HuH-7 (cell line): ENCODE measurements at places on chromosomes 11 and 22.
A peak's percentile ranks its signal among the peaks of the same experiment; 100 is the strongest.

DNA sequence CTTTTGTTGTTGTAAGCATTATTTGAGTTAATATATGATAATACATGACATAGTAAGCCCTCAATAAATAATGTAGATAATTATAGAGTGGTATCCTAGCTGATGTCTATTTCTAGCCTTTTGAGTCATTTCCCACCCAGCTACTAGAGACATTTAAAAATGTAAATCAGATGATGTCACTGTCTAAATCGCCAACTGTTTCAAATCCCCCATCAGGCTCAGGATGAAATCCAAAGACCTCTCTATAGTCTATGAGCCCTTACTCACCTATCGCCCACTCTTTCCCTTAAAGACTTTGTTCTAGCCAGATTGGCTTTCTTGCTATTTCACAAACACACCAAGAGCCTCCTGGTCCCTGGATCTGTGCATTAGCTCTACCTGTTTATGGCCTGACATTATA lies 135.4 kb upstream of the PLET1 start:
- no peak for DNase-seq

- DNase-seq: no peak
These were observed 3.8 kb downstream of the USP47 start for GRCh38 chr11:11845551-11845950.

DNA sequence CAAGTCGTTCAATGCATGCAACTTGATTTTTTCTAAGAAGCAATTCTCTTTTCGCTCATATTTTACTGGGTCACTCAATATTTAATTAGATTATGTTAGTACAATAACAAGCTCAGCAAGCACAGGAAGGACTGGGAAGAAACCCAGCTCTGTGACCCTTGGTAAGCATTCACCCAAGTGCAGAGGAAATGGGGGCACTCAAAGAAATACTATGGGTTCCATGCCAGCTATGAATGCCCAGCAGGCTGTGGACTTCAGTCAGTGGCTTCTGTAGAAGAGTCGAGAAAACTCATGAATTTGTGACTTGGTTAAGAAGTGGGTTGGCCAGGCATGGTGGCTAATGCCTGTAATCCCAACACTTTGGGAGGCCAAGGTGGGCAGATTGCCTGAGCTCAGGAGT lies 123.6 kb downstream of the GALNT18 start:
- no peak for DNase-seq

DNA sequence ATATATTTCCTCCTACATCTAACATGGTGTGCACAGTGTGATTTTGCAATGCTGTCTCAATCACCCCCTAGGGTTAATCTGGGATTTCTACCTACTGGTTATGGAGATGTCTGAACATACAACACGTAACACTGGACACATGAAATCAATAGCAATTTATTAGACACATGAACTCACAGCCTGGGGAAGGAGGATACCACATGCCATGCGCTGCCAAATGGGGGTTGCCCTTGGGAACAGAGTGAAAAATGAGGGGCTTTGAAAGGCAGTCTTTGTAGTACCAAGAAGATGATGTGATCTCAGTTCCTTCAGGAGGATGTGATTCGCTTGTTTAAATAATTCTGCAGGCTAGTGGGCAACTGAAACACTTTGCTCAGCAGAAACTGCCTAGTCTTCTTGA lies 253.6 kb upstream of the LRRC4C start:
- no peak for DNase-seq

DNA sequence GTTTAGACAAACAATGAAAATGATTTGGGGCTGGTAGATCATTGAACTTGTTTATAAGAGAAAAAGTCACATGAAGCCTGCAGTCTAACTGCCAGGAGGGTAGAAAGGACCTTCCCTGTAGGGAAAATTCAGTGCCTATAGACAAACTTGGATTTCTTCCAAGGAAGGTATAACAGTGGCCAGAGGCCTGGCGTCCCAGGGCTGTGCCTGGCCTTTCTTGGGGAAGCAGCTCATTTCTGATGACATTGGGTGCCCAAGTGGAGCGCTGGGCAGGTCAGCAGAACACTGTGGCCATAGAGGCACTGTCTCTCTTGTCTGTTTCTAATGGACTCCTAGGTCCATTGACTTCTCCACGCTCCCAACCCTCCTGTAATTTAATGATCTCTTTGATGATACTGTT lies 6.6 kb upstream of the FXYD6 start:
- no peak for DNase-seq

DNA sequence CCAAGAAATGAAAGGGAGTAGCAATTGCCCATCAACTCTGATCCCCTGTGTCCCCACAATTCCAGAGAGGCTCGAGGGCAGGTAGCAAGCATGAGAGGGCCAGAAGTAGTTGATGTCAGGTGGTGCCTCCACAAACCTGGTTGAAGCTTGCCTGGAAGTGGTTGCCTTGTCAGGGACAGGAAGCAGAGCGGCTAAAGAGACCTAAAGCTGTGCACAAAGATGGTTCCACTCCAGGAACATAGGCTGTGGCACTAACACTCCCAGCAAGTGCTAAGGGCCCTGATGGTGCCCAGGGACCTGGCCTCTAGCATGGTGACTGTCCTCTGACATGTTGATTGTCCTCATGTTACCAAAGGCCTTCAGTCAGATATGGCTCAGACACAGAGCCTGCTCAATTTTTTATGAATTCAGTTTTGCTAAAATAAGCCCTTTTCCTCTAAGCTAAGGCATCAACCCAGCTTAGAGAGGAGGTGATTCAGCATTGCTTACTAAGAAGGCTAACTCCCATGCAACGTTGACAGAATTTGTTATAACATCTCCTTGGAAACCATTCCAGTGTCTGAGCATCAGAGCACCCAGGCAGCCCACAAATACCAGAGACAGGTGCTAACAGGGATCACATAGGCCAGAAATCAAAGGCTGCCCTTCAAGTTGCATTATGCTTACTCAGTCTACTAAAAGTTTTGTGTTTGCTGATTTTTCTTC lies 196.3 kb upstream of the ARHGAP20 start:
- no peak for DNase-seq

DNA sequence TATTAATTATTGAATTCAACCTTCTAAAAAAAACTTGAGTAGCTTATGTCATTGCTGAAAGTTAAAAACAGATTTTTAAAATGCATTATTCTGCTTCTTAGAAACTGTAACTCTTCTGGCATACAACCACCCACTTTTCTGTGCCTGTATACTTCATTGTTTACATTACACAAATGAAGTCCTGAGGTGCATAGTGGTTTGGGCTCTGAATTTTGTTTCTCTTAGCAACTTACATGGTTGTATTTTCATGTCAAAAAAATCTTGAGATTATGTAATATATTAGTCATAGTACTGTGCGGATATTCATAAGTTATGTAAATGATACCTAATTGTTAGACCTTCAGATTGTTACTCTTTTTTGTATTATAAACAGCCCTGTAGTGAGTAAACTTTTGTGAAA lies 12.2 kb downstream of the SC5D start:
- DNase-seq: no peak

DNA sequence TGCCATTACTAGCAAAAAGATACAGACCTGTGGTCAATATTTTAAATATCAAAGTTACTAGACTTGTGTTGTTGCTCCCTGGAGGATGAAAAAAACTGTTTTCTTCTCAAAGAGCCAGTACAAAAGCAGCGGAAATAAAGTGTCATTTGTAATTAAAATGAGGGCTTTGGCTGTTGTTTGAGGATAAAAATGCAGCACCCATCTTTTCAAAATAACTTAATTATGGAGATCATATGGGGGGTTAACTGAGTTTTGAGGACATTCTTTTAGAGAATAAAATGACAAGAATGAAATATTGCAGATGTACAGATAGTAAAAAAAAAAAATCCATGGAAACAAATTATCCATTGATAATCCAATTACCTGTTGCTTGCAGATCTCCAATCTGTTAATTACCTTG lies 1484.4 kb downstream of the LRRC4C start:
- no peak for DNase-seq

DNA sequence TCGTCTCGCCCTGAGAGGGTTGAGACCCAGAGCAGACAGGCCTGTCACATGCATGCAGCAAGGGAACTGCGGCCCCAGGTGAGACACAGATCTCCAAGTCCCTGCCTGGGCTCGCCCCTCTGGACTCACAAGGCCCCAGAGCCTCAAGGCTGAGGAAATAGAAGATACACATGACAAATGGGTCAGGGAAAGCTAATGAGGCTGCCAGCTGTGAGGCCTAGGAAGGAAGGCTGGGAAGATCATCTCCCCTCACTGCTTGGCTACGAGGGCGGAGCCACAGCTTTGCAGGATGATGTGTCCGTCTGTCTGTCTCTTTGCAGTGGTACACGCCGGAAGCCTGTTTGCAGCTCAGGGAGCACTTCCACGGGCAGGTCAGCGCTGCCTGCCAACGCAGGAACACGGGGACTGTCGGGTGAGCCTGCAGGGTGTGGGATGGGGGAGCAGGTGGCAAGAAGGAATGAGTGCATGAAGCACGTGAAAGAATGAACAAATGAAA lies 4.5 kb downstream of the RAB36 start:
- no peak for DNase-seq

DNA sequence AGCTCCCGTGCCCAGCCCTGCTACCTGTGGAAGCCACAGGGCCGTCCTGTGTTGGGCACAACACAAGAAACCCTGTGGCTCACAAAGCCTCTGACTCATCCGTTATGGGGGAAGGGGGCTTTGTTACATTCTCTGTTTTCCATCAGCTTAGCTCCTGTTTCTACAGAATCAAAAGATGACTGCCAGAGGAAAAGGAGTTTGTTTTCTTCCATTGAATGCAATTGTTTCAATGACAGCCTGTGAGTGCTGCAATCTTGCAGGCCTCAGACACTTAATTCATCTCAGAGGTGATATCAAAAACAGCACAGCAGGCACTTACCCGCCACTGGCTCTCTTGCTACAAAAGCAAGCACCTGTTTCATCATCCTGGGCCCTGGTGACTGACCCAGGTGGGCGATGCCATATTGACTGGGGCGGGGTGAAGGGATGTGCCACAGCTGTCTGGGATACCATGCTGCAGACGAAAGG lies 194.3 kb downstream of the OPCML start:
- no peak for DNase-seq

- DNase-seq: no peak
These were observed 120.8 kb downstream of the NAT10 start for GRCh38 chr11:34226210-34226609.

GRCh38 chr11:102110761-102111010 lies 439 bp downstream of the YAP1 start:
- no peak for DNase-seq

DNA sequence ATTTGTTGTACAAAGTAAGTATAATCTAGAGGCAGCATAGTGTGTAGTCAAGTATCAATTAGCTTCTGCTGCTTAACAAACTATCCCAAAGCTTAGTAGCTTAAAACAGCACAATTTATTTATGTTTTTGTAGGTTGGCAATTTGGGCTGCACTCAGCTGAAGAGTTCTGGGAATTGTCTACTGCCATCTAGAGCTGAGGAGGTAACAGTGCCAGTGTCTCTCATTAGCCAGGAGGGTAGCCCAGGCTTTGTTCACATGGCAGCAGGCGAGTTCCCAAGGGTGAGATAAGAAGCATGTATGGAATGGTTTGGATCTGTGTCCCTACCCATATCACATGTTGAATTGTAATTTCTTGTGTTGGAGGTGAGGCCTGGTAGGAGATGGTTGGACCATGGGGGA lies 45.8 kb upstream of the SLN start:
- no peak for DNase-seq

DNA sequence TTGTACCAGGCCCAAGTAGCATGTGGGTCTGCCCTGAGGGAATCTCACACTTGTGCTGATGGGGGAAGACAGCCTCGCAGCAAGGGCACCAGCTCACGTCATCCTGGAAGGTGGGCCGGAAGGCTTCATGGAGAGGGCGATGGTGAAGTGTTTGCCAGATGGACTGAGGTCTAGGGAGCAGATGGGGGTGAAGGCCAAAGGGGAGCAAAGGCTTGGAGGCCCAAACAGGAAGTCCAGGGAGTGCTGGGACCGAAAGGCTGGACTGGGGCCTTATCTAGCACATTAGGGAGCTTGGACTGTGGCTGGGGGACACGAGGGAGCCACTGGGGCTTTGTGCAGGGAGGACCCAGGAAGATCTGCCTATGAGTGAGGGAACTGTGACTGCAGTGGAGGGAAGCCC lies 1.2 kb upstream of the TNFRSF13C start:
- no peak for DNase-seq

GRCh38 chr11:130037881-130038585 lies 31.7 kb upstream of the APLP2 start:
- peak; percentile 56 for DNase-seq
